Osteoblast (primary cell): ENCODE measurements at places on chromosomes 5 and 9.

DNA sequence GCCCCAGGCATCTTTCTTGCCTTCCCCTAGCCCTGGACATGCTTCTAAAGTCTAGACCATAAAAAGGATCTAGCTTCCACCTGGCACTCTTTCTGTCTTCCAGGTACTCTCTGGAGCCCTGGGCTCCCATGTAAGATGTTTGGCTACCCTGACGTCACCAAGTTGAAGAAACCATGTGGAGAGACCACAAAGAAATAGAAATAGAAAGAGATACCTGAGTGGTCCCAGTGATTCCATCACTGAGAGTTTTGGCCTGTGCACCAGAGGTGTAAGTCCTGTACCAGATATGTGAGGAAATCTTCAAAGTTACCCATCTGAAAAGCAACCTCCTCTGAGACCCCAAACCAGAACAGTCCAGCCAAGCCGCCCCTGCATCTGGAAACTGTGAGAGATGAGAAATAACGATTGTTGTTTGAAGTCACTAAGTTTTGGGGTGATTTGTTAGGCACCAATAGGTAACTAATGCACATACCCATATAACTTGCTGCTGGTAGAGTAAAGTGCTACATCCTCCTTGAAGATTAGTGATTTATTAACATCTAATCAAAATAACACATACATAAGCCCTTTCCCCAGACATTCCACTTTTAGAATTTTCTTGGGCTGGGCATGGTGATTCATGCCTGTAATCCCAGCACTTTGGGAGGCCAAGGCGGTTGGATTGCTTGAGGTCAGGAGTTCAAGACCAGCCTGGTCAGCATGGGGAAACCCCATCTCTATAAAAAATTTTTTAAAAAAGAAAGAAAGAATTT lies 85.7 kb upstream of the LHFPL2 start:
- DNase-seq = no peak

DNA sequence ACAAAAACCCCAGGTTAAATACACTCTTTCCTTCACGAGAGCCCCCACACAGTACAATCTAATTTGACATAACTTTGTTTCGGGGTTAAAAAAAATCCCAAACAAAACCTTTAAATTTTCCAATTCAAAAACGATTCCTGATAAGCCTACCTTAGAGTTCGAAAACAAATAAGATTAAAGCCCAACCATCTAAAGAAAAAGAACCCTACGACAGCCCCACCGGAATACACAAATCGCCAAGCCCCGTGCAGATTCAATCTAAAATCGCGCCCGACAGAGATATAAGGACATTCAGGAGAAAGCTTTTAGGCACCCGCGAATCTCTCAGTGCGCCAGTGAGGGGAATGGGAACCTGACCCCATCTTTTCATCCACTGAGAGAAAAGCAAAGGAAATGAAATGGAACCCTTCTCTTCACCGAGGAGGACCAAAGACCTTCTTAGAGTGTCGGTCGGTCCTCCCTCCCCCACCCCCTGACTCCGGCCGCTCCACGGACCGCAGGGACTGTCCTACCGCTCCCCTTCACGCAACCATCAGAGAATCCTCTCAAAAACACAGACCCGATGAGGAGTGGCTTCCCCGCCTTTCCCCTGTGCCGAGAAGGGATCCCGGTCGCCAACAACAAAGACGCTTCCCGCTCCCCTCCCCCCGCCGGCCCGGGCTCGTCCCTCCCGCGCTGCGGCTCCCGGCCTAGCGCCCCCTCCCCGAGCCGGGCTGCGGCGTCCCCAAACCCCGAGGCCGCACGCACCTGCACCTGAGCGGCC lies 925 bp downstream of the ABHD17B start:
- DNase-seq = peak; percentile 57

- DNase-seq = peak; percentile 96
Observed at GRCh38 chr9:136808806-136809158, 1.0 kb downstream of the RABL6 start.

- DNase-seq = peak; percentile 81
Observed at GRCh38 chr9:97468658-97469448, 32.6 kb upstream of the TMOD1 start.

DNA sequence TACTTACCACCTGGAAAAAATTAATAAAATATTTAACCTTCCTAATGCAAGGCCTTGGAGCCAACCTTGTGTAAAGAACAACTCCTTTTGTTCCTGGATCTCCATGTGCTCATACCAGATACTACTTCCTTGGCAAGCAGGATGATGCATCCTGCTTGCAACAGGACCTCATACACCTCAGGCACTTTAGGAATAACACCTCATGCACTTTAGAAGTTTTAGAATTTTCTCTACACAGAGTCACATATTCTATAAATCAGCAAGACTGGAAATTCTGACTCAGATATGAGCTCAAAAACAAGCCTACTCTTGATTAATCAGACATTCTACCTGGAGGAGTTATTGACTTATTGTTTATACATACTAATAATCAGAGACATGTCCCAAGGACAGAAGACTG lies 209.6 kb upstream of the CDH10 start:
- no peak for DNase-seq

DNA sequence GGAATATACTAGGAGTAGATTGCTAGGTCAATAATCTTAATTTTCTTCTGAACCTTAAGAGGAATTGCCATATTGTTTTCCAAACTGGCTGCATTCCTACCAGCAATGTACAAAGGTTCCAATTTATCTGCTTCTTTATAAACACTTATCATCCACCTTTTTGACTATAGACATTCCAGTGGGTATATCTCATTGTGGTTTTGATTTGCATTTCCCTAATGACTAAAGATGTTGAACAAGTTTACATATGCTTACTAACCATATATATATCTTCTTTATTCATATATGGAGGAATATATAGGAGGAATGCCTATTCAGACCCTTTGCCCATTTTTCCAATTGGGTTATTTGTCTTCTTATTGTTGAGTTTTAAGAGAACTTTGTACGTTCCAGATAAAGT lies 7.6 kb downstream of the DNAJC18 start:
- no peak for DNase-seq

DNA sequence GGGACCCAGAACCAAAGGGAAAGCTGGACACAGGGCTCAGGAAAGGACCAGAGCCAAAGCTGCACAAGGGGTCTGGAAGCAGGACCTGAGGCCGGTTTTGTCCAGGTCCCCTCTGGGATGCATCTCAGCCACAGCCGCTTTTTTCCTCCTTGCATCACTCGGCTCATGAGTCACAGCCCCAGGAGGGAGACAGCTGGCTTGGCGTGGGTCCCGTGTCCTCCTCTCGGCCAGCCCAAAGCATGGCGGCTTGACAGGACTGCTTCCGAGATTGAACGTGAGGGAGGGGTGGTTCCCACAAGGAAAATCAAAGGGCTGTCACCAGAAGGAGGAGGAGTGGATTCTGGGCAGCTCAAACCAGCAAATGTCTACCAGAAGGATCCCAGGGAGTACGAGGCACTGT lies 56.7 kb upstream of the CPLX2 start:
- peak; percentile 89 for DNase-seq

GRCh38 chr5:53039855-53040254 lies 50.7 kb downstream of the ITGA2 start:
- no peak for DNase-seq

GRCh38 chr9:35286381-35286780 lies 124.6 kb downstream of the UNC13B start:
- DNase-seq = no peak

DNA sequence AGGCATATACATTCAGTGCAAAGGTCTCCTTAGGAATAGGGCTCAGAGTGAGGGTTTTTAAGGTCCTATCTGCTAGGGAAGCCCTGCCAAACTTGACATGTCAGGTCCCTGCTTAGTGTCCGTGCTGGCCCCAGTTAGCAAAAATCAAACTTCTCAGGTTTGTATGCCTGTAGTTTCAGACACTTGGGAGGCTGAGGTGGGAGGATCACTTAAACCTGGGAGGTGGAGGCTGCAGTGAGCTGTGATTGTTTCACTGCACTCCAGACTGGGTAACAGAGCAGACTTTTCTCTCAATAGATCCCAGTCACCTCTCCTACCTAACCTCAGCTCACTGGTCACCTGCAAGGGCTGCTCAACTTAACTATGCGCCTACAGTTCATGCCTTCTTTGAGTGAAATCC lies 18.7 kb upstream of the TMEM245 start:
- DNase-seq = no peak

- peak; percentile 65 for DNase-seq
Observed at GRCh38 chr5:56910210-56910965, 992 bp downstream of the SETD9 start.

DNA sequence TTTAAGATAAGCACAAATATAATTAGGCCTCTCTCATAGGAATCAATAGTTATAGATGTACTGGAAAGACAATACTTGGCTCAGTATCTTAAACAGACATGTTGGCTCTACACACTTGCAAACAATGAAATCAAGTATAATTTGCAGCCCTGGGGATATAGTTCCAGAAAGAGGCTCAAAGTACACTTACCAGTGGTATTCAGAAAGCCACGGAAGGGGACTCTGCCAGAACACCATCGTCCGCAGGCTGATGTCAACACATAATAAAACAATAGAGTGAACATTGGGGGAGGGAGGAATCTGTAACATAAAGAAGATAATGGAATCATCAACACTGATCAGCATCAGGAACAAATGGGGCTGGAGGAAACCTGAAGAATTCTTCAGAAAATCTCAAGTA lies 31.2 kb upstream of the EBF1 start:
- DNase-seq = no peak

GRCh38 chr5:2538169-2538568 lies 213.3 kb downstream of the IRX2 start:
- no peak for DNase-seq
